ENCODE measurements at places on chromosomes 1 and 21.

GRCh38 chr1:31861346-31861745 lies 45.5 kb upstream of the SPOCD1 start:
- H3K27ac ChIP-seq, result no peak overlapping the region
- H3K4me3 ChIP-seq, result no peak overlapping the region
- H3K27me3 ChIP-seq, result no peaks in the 10 kb centered on the region
- no peaks in the 10 kb centered on the region for H3K4me1 ChIP-seq
- DNase-seq, result no peak

GRCh38 chr1:8314346-8315280 lies 3.3 kb upstream of the SLC45A1 start:
- DNase-seq, result peak; percentile 78
- H3K36me3 ChIP-seq, result no peaks in the 10 kb centered on the region

GRCh38 chr1:228160201-228160761 lies 5.3 kb upstream of the IBA57 start:
- DNase-seq, result no peak
- no peaks in the 10 kb centered on the region for H3K36me3 ChIP-seq
- no peak overlapping the region for H3K27ac ChIP-seq
- H3K4me1 ChIP-seq, result peaks cover 5% of the 10 kb centered on the region

- no peak overlapping the region for H3K27ac ChIP-seq
- peaks cover 4% of the 10 kb centered on the region for H3K4me1 ChIP-seq
- H3K27me3 ChIP-seq, result no peaks in the 10 kb centered on the region
- DNase-seq, result no peak
Measured at GRCh38 chr1:112692681-112693080, 14.2 kb downstream of the RHOC start.
